ENCODE measurements at places on chromosomes 4 and X.

DNA sequence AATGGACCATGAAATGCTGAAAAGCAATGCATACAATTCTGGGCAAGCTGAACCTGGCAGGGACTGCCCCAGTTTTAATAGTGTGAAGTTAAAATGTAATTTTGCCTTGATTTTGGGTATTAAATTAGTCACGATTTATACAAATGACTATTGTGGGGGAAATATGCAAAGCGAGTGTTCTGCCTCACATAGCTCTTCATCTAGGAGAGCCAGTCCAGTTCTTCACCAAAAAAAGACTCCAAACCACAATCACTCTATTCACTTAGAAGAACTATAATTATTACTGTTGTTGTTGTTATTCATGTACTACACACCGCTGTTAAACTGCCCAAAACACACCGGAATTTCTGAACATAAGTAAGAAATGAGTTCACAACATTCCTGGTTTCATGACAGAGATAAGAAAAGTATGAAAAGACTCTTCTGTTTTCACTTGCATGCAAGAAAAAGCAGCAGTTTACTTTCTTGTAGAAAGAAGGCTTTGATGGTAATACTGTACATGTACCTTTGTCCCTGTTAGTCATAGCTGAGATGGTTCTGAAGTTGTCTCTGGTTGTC lies 101.9 kb downstream of the QRFPR start:
- DNase-seq = no peak

- DNase-seq = peak; percentile 9
These were observed 88.3 kb downstream of the BCOR start for GRCh38 chrX:40009462-40009851.

GRCh38 chrX:101287402-101287801 lies 3.7 kb downstream of the TAF7L start:
- no peak for DNase-seq

GRCh38 chr4:175376287-175376977 lies 435.6 kb downstream of the GPM6A start:
- no peak for DNase-seq

DNA sequence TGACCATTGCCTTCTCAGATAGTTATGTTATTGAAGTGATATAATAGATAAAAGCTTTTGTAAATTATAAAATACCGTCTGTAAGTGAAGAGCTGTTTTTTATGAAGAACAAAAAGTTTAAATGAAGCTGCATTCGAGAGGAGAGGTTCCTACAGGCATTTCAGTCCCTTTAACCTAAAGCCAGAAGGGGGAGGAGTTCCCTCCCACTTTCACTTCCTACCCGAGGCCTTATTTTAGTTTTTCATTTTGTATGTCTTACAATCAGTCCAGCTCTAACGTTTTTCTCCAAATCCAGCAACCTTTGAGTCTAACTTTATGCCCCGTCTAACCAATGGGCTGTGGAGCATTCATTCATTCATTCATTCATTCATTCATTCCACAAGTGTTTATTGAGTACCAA lies 16.5 kb upstream of the SOX3 start:
- DNase-seq = no peak

DNA sequence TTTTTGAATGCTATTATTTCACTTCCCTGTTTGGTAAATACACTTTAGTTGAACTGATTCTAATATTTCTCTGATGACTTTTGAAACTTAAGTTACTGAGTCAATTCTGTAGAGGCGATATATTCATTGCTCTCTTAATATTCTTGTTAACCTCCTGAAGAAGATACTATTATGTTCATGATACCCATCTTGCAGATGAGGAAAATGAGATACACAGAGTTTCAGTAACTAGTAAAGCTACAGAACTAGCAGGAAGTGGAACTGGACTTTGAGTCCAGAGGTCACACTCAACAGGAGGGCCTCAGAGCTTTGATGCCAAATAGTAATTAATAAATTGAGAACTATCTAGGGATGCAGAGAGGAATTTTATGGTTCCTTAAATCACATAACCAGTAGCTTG lies 70.0 kb downstream of the PCDH7 start:
- DNase-seq = no peak

DNA sequence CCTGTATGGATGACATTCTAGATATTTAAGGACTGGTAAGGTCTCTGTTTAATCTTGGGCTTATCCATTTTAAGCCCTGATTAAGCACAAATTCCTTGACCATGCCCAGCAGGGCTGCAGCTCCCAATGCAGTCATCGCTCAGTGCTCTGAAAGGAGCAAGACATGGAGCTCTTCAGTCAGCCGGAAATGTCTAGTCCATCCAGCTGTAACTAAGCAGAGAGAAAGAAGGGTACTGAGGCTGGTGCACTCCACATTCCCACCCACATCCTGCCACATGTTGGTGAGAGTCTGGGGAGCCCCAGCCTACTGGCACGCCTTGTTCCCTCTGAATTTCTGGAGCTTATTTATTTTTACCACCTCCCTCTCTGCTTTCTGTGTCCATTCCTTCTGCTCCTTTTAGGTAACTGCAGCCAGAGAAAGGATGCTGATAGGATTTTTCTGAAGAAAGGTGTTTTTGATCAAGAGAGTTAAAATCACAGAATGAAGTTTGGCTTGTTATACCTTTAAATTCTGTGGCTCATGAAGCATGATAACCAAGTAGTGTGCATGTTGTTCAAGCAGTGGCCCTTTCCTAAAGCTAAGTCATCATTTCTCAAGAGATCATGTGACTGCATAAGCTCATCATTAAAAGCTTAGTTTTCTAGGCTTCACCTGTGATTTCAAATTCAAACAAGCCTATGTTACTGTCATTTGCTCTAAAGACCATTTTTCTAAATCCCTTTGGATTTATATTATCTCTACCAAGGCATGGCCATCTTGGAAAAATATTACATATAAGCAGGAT lies 74.0 kb downstream of the GALNT7 start:
- DNase-seq = no peak

GRCh38 chr4:1011022-1011665 lies at the start of gene FGFRL1:
TSS of gene FGFRL1 (plus strand) at chr4:1011626. CDS start at chr4:1012486, 860 bp downstream.
- DNase-seq = peak; percentile 95

DNA sequence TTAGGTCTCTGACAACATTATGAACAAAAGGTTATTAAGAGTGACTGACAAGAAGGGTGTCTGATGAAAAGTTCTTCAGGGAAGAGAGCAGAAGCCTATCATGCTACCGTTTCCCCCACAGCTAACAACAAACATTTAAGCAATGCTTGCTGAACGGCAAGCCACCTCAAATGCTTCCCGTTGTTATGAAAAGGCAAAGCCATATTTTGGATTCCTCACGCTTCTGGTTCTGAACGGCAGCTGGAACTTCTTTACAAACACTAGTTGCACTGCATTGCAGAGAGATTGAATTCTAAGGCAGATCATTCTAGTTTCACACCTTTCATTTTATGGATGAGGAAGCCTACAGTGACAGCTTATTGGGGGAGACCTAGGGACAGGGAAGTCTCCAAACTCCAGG lies 48.6 kb upstream of the NAP1L5 start:
- DNase-seq = no peak

DNA sequence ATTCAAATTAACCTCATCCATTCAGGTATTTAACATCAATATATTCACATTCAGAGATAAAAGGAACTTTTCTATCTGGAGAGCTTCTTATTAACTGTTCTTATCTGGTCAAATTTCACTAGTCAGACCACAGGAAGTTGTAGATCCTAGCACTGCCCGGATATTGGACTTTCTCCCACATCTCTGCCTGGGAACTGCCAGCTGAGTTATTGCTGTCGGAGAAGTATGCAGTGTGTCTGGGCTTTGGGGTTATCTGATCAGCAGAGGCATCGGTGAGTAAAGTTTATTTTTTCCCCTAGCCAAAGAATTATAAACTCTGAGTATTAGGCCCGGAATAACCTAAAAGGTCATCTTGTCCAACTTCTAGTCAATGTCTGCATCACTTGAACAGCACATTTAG lies 45.1 kb downstream of the OR13H1 start:
- DNase-seq = no peak

DNA sequence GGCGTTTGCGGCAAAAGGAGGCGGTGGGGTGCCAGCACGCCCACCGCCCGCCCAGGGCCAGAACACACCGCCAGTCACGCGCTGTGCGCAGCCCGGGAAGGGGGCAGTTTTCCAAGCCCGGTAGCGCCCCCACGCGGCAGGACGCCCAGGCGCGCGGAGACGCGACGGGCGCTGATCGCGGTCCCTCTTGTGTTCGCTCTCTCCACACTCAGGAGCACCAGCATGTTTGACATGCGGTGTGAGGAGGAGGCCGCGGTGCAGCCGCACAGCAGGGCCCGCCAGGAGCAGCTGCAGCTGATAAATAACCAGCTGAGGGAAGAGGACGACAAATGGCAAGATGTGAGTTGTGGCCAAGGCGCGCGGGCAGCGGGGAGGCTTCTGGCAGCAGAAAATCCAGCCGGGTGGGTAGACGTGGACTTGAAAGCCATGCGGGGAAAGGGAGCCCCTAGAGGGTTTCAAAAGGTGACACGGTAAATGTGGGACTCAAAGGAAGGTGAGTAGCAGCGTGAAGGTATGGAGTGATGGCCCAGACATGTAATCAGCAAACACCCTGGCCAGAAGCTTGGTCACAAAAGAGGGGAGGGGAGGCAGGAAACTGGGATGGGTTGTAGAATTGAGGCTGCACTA lies 104.1 kb downstream of the PHOX2B start:
- peak; percentile 16 for DNase-seq

DNA sequence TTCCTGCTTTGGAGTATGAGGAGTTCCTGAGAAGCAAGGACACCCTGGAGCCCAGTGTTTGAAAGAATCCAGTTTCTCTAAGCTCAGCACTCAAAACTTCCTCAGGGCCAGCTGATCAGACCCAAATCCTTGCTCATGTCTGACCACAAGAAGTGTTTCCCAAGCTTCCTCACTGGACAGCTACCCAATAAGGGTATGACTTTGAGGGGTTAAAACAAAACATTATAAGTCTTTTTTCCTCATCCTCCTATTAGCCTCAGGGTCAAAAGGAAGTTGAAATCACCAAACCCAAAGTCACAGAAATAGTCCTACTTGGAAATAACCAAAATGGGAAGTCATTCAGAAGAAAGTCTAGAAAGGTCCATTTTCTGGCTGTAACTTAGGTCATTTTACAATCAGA lies 13.7 kb downstream of the ZBTB33 start:
- DNase-seq = no peak

DNA sequence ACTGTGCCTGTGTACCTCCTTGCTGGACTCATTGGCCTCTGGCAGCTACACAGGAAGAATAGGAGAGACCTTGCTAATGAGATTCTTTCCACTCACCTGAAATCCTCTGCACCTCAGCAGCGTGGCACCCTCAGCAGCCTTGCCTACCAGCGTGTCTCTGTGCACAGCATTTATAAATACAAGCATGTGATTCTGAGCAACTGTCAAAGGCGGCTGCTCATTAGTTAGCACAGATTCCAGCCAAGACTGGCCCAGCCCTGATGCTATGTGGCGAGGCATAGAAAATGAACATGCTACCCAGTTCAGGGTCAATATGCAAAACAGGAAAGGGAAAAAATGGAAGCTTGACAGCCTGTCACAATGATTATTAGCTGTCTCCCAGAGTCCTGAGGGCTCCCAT lies 298.0 kb downstream of the C4orf33 start:
- no peak for DNase-seq

GRCh38 chrX:130416785-130417184 lies 15.0 kb downstream of the RBMX2 start:
- no peak for DNase-seq

- no peak for DNase-seq
These were observed 120.4 kb upstream of the SCML1 start for GRCh38 chrX:17616936-17617335.

GRCh38 chr4:19104176-19104575 lies 1082.6 kb upstream of the LCORL start:
- no peak for DNase-seq

- no peak for DNase-seq
These were observed 96.7 kb downstream of the NAF1 start for GRCh38 chr4:163070023-163070422.

DNA sequence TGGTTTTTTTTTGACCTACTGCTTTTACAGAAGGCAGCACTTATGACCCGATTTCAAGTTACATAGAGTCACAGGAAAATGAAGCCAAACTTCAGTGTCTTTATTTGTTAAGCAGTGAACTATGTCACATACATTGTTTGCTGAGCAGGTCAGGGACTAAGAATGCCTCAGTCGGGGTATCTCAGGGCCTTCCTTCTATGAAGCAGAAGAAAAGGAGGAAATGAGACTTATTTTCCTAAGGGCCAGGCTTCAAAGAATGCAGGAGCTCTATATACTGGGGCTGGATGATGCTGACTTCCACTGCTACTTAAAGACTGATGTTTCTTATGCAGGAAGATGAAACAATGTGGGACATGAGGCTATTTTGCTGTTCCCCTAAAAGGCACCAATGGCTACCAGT lies 558.4 kb upstream of the IGFBP7 start:
- DNase-seq = no peak

GRCh38 chr4:20255823-20256222 lies 4.1 kb downstream of the SLIT2 start:
- no peak for DNase-seq

DNA sequence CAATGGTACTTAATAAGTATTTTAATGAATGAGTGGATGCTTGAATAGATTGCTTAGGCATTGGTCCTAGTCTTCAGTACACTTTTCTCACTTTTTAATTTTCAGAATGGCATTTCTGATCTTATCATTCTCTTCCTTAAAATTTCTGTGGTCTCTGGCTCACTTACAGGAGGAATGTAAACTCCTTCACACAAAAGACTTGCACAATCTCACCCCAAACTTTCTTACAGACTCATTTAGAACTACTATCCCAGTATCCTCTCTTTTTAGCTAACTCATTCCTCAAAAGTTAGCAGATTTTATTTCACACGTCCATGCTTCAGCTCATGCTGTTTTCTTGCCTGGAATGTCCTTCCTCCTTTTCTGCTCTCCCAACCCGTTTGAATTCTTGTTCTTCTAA lies 350.1 kb downstream of the GRXCR1 start:
- no peak for DNase-seq

DNA sequence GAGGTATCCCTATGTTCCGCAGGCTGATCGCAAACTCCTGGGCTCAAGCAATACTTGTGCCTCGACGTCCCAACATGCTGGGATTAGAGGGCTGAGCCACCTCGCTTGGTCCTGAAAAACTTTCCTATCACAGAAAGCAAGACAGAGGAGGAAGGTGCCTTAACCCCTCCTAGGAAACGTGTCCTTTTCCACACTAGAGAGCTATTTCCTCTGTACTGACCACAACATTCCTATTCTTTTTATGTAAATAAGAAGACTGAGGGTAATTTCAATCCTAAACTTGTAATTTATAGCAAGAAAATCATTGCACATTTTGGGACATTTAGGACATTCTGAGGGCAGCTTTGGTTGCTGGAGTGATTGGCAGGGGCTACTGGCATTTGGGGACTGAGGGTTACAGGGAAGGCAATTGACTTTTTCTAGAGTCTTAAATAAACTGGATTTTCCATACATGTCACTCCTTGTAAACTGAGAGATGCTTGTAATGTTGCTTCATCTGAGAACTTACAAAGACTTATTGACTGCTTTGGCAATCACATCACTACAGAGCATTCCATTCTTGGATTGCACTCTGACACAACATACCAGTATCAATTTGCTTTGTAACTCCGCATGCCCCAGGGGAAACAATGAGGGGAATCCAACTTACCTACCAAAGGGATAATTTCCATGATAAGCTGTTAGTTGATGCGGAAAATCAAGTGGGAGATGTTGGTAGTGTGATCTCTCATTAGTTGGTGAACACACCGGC lies 15.6 kb downstream of the XAGE3 start:
- no peak for DNase-seq

- DNase-seq = no peak
These were observed 2036.4 kb upstream of the AGA start for GRCh38 chr4:179478608-179479007.
